ENCODE measurements at places on chromosomes 5 and 9.

DNA sequence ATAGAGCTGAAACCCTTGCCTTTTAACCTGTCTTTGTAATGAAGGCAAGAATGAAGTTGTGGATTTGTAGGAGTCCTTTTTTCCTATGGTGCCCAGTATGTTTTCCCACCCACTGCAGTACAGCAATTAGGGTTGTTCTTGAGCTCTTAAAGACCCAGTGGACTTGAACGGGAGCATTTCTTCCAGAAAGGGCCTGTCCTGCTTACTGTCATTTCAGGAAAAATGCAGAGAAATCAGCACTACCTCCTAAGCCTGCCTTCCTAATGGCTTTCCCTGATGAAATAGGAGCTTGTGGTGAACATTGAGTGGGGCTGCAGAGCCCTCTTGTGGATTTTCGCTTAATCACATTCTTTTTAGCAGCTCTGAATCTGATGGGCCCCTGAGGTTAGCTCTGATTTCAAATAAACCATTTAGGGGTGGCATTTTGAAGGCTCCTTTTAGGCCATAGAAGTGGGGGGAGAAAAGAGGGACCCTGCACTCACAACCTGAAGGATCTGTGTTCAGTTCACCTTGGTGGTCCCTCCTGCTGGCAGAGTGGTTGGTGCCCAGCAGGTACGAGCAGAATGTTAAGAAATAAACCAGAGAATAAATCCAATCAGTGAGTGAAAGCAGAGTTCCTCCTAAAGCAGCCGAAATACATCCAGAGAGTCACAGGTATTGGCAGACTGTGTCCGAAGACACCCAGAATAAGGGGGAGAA lies 188.0 kb upstream of the KLF9 start:
- peak; percentile 91 for DNase-seq

DNA sequence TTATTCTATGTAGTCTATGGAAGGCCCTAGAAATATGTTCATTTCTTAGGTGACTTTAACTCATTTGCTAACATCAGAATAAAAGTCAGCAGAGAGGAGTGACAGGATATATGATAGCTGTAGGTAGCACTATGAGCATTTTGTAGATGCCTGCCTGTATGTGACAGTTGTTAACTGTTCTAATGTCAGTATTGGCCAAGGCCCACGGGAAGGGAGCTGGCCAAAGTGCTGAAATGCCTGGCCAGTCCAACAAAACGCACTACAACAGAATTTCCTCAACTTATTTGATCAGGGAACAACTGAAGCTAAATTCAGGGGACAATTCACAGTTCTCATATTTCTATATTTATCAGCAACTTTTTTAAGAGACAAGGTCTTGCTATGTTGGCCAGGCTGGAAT lies 20.8 kb downstream of the SV2C start:
- DNase-seq = peak; percentile 67

GRCh38 chr9:12853051-12853450 lies 78.2 kb downstream of the LURAP1L start:
- no peak for DNase-seq

- no peak for DNase-seq
Observed at GRCh38 chr5:150609843-150610584, 30.4 kb upstream of the SYNPO start.

GRCh38 chr9:17330097-17330496 lies 195.3 kb downstream of the CNTLN start:
- no peak for DNase-seq

Measured in astrocyte of the hippocampus (primary cell).